Posterior vena cava (tissue), 2 donors: ENCODE measurements at places on chromosomes 3 and 15. TPM values are rescaled to one million over a fixed set of nuclear protein-coding genes. Genes with fewer than 3 reads are reported as not detected.

Gene SPRED1
- total RNA-seq: 30.8 TPM

Gene CCDC54
- not detected for total RNA-seq

Gene HRH1
- total RNA-seq: 5.5 TPM

Gene CILP
- total RNA-seq: 9.6 TPM

Gene OCA2
- total RNA-seq: 0.38 TPM

Gene CHRFAM7A
- 8.3 TPM for total RNA-seq

Gene SEMA7A
- total RNA-seq: 1.2 TPM

Gene C3orf20
- not detected for total RNA-seq

Gene TF
- total RNA-seq: 2.8 TPM

Gene LMOD3
- total RNA-seq: not detected

Gene CCR9
- total RNA-seq: not detected

Gene TRH
- total RNA-seq: not detected

Gene NANOGP8
- total RNA-seq: 0.48 TPM

Gene PIGZ
- total RNA-seq: 3.4 TPM

Gene ARRDC4
- total RNA-seq: 37.9 TPM

Gene SLC12A1
- not detected for total RNA-seq

Gene CHL1
- 4.9 TPM for total RNA-seq

Gene TEX55
- total RNA-seq: not detected

Gene AMOTL2
- 56.5 TPM for total RNA-seq

Gene TSC22D2
- 41.8 TPM for total RNA-seq

Gene ECE2
- total RNA-seq: not detected

Gene KNG1
- not detected for total RNA-seq

Gene FEZF2
- total RNA-seq: not detected

Gene DISP2
- 0.05 TPM for total RNA-seq

Gene PSTPIP1
- 12.9 TPM for total RNA-seq

Gene FBXO40
- 0.83 TPM for total RNA-seq

Gene ADAMTSL3
- 17.4 TPM for total RNA-seq

Gene PARP15
- 2.5 TPM for total RNA-seq

Gene RGMA
- 20.3 TPM for total RNA-seq

Gene DET1
- 6.4 TPM for total RNA-seq

Gene ALG1L2
- total RNA-seq: 1.1 TPM

Gene IQCH
- total RNA-seq: 1.2 TPM

Gene LMAN1L
- not detected for total RNA-seq

Gene ZBTB47
- total RNA-seq: 83.8 TPM

Gene CDC25A
- 0.43 TPM for total RNA-seq

Gene HYPK
- total RNA-seq: 11.3 TPM

Gene PAQR5
- 1.2 TPM for total RNA-seq

Gene U2SURP
- total RNA-seq: 68.1 TPM

Gene MFAP1
- 17.7 TPM for total RNA-seq

Gene OR5K2
- not detected for total RNA-seq

Gene ZNF148
- total RNA-seq: 39.7 TPM

Gene SEMA5B
- 1.3 TPM for total RNA-seq

Gene THRB
- total RNA-seq: 32.5 TPM

Gene GATM
- total RNA-seq: 26.7 TPM

Gene FOXB1
- total RNA-seq: not detected

Gene WDR5B
- 4.0 TPM for total RNA-seq

Gene PPARG
- 11.2 TPM for total RNA-seq

Gene TRIM59
- 0.97 TPM for total RNA-seq

Gene DPPA2
- total RNA-seq: not detected

Gene BDH1
- total RNA-seq: 3.4 TPM

Gene GHSR
- total RNA-seq: not detected

Gene MGLL
- total RNA-seq: 107 TPM

Gene SEMA3B
- total RNA-seq: 39.7 TPM

Gene GOLGA8T
- total RNA-seq: not detected
